ENCODE measurements at places on chromosomes 6 and 20.

GRCh38 chr6:41607736-41608135 lies 30.5 kb upstream of the MDFI start:
- DNase-seq = no peak

DNA sequence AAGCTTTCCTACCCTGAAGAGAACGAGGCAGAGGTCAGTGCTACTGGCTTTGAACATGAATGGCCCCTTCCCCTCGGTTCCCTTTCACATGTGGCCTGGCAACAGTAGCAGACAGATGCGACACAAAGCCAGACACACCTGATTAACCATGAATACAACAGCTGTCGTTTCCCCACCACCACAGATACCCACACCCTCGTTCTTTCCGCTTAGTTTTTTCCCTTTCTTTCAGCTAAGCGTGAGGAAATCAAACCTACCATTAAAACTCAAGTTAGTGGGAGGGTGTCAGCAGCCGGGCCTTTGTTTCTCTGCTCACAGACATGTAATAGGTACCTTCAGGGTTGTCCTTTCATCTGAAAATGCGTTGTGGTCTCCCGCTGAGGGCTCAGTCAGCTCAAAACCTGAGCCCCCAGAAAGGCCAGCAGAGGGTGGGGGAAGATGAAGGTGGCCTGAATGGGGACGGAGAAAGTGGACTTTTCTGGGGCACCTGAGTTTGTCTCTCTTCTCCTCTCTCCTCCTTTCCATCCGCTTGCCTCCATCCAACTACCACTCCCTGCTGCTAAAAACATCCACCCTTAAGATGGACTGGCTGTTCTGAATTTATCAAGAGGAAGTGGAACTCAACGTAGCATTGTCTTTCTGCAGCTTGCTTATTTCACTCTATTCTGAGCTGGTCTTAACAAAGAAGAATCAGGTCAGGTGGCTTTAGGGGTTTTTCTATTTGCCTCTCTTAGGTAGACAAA lies 516.6 kb upstream of the JARID2 start:
- DNase-seq = no peak

GRCh38 chr6:40139447-40139846 lies 205.2 kb upstream of the MOCS1 start:
- no peak for DNase-seq

DNA sequence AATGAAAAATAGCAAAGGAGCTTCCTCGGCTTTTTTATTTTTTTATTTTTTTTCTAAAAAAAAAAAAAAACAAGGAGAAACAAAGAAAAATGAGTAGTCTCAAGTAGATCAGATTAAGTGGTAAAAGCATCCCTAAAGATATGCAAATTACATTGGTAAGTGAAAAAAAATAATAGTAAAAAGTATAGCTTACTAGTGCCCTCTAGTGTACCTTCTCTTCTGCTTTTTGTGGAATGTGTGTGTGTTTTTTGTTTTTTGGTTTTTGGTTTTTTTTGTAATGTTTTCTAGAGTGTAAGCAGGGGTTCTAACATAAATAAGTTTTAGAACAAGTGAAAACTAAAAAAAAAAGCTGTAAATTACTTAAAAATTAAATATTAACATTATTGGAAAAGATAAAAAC lies 1062.0 kb downstream of the HACE1 start:
- no peak for DNase-seq

GRCh38 chr6:142285235-142286087 lies 16.3 kb upstream of the ADGRG6 start:
- no peak for DNase-seq

DNA sequence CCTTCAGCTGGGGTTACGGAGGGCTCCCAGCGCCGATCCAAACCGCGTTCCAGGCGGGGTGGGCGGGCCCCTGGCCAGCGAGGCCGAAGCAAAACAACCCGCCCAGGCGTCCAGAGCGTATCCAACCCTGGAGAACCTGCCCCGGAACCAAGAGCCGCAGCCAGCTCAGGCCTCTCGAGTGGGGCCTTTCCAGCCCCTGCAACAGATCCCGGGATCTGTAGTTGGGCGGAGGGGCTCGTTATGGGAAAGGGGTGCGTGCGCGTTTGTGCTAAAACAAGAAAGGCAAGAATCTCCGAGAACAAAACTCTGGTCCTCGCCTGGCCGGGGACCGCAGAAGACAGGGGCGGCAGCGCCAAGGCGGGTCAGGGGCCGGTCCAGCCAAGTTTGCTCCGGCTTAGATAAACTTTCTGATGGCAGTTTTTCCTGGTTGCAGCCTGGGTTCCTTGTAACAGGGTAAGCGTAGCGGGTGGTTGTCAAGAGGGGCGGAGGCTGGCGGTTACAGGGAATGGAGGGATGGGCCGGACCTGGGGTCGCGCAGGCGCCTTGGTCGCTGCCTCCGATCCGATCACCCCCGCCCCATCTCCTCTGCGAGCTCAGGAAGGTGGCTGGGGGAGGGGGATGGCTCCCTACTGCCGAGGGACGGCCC lies 448 bp upstream of the RIN2 start:
- DNase-seq = peak; percentile 88

- DNase-seq = no peak
Observed at GRCh38 chr6:158366363-158366762, 54.1 kb downstream of the TULP4 start.

DNA sequence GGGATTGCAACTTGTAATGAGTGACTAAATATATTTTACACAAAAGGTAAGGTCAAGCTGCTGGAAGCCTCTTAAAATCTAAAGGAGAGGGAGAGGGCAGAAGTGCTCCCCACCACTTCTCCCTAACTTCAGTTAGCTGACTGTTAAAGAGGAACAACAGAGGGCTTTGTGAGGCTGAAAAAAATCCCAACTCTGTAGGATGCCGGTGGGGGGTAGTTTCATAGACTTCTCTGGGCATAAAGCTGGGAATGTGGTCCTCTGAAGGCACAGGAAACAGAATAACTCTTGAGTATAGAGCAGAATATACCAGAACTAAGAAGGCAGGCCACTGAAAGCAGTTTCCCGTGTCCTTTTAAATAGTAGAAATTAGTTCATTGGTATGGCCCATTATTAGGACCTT lies 71.6 kb downstream of the KIF6 start:
- DNase-seq = no peak

- DNase-seq = no peak
Observed at GRCh38 chr6:135192256-135193174, 11.4 kb downstream of the MYB start.

DNA sequence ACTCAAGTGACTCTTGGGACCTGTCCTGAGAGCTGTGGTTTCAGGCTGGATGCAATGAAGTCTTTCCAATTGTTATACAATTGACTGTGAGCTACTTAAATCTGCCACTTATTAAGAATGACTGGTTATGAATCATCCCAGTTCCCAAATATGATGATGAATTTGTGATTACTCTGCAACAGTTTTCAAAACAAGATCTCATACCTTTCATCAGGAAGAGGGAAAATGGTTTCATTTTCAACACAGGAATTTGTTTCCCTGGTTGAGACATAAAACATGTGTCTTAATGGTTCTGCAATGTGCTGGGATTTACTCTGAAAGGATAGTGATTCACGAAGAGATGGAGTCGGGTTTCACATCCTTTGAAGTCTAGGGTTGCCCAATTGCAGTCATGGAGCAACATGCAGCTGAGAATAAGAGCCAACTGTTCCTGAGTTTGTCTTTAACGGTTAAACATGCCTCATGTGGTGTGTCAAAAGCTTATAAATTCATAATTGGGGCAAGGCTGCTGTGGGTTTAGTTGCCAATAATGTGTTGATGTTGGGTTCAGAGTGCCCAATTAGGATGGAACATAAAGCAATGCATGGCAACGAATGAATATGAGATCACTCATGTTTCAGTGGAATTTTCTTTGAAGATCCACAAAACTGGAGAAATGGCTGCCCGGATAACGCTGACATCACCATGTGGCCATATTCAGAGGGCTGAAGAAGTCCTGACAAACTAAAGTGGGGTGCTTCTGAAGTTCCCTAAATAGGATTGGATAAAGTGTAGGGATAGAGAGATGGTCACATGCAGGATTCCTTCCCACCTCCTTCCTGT lies 41.0 kb downstream of the CYP24A1 start:
- no peak for DNase-seq

GRCh38 chr6:26311012-26311384 lies 54.0 kb upstream of the BTN3A2 start:
- no peak for DNase-seq

DNA sequence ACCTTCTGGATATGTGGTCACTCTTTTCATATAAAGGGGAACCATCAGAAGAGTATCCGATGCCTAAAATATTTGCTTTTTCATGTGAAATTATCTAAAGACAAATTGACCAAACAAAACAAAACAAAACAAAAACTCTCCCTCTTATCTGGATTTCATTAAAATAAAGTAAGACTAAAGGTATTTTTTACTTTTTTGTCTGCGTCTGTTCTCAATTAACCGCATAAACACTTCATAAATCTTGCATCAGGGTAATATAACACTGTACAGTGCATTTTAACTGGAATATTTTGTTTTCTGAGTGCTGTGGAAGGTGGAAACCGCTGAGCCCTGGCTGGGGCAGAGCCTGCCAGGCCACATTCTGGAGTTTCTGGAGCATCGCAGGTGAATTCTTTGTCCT lies 234.1 kb upstream of the ZFP64 start:
- DNase-seq = no peak

DNA sequence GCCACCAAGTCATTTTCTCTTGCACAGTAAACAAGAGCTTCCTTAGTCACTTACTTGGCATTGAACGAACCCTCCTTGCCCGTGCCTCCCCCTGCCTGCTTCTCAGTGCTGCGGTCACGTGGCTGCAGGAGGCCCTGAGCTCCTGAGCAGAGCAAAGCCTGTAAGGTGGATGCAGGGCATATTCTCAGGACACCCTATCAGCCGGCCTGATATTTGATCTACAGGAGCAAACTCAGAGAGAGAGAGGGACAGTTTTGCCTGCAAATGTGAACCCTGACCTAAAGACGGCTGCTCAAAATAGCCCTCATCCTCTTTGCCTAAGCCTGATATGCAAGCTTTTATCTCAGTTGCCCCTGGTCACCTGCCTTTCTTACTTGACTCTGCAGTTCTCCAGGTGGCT lies 93.0 kb upstream of the POPDC3 start:
- DNase-seq = no peak

DNA sequence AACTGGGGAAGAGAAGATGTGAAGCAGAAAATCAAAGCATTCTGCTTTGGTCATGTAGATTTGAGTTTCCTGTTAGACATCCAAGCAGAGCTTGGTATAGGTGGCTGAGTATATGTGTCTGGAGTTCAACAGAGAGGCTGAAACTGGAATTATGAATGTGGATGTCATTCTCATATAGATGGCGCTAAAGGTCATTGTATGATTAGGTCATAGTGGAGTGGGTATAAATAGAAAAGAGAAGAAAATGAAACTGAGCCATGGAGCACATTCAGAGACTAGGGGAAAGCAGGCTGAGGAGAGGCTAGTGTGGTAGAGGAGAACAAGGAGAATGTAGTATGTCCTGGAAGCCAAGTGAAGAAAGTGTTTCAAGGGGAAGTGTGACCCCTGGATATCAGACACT lies 295.6 kb upstream of the PLN start:
- no peak for DNase-seq

DNA sequence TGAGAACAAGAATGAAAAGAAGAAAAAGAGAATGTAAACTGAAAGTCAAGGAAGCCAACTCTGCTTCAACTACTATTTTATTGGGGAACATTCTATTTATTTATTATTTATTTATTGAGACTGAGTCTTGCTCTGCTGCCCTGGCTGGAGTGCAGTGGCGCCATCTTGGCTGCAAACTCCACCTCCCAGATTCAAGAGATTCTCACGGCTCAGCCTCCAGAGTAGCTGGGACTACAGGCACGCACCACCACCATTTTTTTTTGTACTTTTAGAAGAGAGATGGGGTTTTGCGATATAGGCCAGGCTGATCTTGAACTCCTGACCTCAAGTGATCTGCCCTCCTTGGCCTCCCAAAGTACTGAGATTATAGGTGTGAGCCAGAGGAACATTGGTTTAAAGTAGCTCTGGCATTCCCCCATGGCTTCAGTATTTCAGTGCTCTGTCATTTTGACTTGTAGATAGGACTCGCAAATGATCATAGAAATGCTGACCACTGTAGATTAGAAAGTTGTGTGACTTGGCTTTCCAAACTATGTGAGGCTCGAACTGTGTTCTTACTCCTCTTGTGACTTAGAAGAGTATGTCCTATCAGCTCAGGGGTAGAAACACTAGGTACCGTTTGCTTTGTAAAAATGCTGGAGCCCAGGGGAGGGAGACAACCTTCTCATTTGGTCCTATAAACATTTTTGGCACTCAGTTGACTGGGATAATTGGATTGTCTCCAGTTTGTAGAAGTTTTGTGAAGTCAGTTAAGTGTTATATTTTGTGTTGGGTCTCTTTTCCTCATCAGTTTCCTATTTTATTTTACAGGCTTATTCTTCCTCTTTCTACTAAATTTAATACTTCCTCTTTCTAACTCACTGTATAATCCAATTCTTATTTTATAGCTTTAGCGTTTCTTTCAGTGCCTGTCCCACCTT lies 544.9 kb upstream of the CITED2 start:
- DNase-seq = no peak

GRCh38 chr6:21332660-21333059 lies 260.9 kb upstream of the SOX4 start:
- no peak for DNase-seq

GRCh38 chr6:40912158-40912946 lies 126.7 kb downstream of the UNC5CL start:
- DNase-seq = peak; percentile 35

GRCh38 chr20:32149566-32150170 lies 40.2 kb downstream of the TM9SF4 start:
- no peak for DNase-seq

DNA sequence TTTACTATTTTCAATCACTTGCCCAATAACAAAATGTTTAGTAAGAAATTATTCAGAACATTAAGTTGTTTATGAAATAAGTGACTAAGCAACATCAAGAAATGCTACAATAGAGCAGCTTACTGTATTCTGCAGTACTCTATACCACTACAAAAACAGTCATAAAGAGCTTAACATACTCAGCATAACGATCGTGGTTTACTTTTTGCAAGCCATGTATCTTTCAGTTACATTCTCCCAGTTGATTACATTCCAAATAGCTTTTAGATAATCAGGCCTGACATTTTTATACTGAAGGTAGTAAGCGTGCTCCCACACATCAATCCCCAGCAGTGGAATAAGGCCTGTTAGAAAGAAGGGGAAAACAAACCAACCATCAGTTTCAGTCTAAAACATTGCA lies 10.7 kb downstream of the SOD2 start:
- DNase-seq = no peak

DNA sequence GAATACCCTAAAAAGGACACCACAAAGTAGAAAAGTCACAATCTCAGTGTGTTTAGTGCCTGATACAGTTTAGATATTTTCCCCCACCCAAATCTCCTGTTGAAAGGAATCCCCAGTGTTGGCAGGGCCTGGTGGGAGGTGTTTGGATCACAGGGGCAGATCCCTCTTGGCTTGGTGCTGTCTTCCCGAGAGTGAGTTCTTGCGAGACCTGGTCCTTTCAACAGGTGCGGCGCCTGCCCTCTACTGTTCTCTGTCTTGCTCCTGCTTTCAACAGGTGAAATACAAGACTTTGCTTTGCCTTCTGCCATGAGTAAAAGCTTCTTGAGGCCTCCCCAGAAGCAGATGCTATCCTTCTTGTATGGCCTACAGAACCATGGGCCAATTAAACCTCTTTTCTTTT lies 534.3 kb upstream of the NRSN1 start:
- DNase-seq = no peak

- no peak for DNase-seq
Observed at GRCh38 chr20:31475472-31476293, 595 bp downstream of the REM1 start.

Measured in frontal cortex (tissue), 4 donors.